Effector CD4-positive, alpha-beta T cell (primary cell): ENCODE measurements at places on chromosomes 7 and 10.

GRCh38 chr7:73907554-73908122 is 46.7 kb downstream of the TMEM270 start:
- no peak for DNase-seq

GRCh38 chr7:89845952-89846351 is 308.3 kb upstream of the STEAP1 start:
- no peak for DNase-seq

GRCh38 chr7:64180989-64181388 is 26.0 kb upstream of the ZNF735 start:
- DNase-seq: no peak

DNA sequence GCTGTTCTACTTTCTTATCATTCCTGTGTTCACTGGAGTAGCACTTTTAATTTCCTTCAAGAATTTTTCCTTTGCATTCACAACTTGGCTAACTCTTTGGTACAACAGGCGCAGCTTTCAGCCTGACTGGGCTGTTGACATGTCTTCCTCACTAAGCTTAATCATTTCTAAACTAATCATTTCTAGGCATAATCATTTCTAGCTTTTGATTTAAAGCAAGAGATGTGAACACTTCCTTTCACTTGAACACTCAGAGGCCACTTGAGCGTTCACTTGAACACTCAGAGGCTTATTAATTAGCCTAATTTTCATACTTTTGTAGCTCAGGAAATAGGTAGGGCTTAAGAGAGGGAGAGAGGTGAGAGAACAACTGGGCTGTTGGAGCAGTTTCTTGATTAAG is 15.9 kb downstream of the C10orf90 start:
- no peak for DNase-seq

- no peak for DNase-seq
Observed at GRCh38 chr7:105905209-105905909, 29.0 kb upstream of the ATXN7L1 start.

- DNase-seq: no peak
Observed at GRCh38 chr7:55172881-55173609, 154.2 kb downstream of the EGFR start.

- DNase-seq: no peak
Observed at GRCh38 chr10:133242611-133243356, 5.1 kb downstream of the VENTX start.

- DNase-seq: no peak
Observed at GRCh38 chr7:116776046-116776445, 86.3 kb upstream of the CAPZA2 start.

GRCh38 chr7:99597762-99598501 is at the start of gene TMEM225B:
Gene TMEM225B (plus strand): TSS chr7:99598267. CDS start chr7:99604389, 6,122 bp downstream.
- no peak for DNase-seq

DNA sequence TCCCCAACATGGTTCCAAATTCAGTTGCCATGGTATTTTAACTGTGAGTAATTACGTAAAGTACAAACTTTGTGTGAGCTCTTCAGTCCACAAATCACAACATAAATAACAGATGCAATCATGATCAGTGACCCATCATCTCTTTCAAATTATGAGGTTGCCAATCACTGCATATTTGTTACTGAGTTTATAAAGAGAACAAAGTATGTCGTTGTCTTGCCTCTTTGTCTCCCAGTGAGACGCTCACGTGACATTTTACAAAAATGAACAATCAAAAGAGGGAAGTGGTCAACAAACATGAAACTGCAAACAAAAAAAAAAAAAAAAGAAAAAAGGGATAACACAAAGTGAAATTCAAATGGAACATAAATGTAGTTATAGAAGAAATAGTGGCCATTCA is 122.7 kb upstream of the PDSS1 start:
- DNase-seq: no peak

DNA sequence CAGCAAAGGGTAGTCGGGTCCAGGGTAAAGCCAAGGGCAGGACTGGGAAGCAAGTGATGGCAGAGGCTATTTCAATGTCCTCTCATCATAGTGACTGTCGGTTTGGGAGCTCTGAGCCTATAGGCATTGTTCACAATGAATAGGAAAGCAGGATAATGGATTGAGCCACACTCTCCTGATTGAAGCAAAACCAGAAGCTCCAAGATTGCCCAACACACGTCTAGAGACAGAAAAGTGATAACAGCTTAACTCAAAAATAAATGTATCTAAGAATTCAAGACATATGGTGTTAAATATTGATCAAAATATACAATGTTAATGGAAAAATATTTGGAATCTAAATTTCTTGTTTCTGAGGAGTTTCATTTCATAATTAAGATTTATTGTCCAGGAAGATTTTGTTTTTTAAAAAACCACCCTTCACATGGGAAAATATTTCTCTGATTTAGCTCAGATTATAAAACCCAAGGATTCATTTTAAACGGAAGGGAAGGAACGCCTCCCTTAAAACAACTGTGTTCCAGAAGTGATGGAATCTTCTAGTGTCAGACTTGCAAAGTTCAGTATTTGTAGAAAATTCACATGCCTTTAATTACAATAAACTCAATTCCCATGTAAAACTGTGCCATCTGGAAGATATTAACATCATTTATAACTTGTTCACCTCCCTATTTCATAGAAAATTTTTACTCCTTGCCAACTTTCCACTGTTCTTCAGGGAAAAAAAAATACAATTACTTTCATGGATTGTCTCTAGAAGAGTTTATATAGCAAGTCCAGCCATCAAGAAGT is 54.5 kb downstream of the NRP1 start:
- DNase-seq: no peak

DNA sequence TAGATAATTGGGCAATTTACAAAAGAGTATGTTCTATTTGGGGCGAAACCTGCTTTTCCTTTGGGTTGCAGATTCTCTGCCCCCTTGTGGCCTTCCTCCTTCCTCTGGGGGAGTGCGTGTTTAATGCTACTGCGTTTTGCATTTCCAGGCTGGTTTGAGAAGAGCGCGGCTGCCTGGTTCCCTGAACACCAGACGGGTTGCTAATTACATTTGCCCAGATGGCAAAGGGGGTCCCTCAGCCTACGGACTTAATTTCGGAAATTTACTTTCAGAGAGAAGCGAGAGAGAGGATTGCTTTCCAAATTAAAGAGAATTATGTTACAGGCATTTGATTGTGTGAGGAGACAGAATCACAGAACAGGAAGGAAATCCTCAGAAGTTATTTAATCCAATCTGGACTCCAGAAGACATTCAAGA is 91.9 kb upstream of the JAZF1 start:
- no peak for DNase-seq

GRCh38 chr10:22597138-22597537 is 117.2 kb downstream of the PIP4K2A start:
- DNase-seq: no peak

DNA sequence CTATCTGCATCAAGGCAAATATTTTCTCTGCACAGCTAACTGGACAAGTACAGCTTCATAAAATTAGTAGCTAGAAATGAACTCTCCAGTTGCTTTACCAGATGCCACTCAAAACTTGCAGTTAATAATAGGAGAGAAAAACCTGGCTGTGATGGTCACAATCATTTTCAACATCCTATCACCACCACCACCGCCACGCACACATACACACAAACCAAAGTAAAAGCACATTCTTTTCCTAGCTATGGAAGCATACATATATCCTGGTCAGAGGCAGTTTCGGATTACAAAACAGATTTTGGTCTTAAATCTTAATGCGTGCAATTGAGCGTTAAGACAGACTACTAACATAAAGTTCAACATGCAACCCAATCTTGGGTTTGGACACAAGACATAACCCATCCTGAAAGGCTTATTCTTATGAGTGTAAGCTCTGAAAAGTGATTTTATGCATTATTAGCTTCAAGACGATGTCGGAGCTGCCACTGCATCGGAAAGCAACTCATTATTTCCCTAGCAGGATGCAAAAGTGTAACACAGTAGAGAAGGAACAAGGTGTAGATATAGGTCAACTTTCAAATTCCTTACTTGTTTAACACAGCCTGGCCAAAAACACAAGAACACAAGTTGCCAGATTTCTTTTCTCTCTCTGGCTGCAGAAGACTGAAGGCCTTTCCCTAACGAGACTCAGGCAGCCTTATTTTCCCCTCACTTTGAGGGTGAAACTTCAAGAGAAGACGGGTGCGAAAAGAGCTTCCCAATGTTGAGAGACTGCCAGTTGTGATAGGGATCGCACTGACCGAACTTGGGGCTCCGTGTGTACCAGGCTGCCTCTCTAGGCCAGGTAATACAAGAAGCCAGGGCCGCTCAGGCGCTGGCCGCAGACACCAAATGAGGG is 1.2 kb downstream of the CACUL1 start:
- no peak for DNase-seq
